ENCODE measurements at places on chromosomes 7 and 10.

- DNase-seq: no peak
Observed at GRCh38 chr7:153286763-153287162, 527.2 kb downstream of the ACTR3B start.

- no peak for DNase-seq
Observed at GRCh38 chr10:126259760-126260479, 128.4 kb downstream of the ADAM12 start.

GRCh38 chr10:79071396-79071923 is 2.7 kb downstream of the ZMIZ1 start:
- no peak for DNase-seq

DNA sequence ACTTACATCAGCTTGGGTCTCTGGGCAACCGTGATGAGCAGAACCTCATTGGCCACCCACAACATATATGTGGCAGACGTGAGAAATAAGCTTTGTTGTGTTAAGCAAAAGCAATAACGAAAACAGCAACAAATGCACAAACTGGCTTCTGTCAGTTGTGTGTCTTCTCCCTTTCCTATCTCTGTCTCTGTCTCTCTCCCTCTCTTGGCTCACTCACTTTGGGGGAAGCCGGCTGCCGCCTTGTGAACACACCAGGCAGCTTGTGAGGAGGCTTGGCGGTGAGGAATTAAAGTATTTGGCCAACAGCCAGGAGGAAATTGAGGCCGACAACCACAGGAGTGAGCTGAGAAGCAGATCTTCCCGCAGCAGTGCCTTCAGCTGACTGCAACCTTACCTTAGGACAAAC is 21.9 kb upstream of the CDCA7L start:
- DNase-seq: peak; percentile 89

DNA sequence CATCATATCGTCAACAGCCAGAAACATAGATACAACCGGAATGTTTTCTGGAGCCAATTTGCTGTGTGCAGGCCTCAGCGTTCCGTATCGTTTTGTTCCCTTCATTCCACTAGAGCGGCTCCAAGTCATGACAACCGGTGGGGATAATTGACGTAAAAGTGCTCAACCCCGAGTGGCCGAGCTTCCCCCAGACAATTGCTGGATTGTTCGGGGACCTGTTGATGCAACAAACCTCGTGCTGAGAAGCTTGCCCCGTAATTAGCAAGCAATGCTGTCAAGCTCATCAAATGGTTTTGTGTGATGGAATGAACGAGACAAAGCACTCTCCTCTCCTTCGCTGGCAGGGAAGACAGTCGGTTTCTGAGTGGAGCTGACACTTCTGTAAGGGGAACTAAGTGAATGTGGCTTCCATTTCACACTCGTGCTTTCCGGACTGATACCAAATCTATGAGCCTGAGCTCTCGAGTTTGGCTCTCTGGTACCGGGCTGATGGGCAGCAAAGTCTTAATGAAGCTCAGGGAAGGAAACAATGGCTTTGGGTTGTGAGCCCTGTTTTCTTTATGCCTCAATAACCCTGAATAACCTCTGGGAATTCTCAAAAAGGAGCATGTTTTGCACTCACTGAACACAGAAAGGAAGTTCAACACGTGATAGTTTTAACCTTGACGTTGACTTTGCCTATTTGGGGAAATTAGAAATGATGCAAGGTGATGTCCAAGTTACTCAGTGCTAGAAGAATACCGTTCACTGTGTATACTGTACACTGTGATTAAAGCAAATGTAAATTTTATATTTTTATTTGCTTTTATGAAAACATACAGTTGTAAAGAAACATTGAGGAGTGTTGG is 220.5 kb downstream of the BAMBI start:
- no peak for DNase-seq

GRCh38 chr10:124994573-124995473 is 52.9 kb downstream of the ZRANB1 start:
- DNase-seq: no peak

DNA sequence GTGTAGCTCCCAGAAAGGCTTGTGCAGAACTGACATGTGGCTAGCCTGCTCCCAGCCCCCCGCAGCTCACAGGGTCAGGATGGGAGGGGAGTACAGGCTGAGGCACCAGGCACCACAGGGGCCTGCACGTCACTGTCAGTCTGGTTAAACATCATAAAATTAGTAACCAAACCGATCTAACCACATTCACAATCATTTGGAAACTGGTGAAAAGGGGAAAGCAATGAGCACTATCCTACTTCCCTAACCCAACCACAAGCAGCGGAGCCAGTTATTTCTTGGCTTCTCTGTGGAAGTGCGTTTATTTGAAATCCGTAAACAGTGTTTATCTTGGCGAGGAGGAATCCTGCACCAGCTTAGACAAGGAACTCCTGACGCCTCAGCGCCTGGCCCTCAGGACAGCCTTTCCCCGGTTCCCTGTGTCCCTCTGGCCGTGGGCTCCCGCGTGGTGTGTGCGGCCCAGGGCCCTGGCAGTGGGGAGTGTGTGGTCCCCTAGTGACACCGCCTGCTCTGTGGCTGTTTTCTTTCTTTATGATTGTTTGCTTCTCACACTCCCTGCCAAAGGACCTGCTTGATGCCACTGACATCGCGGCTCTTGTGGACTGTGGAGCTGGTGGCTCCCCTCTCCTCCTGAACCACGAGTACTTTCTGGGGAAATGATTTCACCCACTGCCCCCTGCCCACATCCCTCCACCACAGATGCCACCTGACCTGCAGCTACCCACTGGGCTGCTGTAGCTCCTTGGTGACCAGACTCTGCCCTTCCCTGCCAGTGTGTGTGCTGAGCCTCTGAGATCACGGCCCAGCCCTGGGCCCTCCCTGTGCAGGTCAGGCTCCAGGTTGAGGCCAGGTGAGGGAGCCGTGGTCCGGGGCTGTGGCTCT is 38.0 kb downstream of the INPP5A start:
- no peak for DNase-seq

- no peak for DNase-seq
Observed at GRCh38 chr7:116918704-116919103, 34.6 kb upstream of the ST7 start.

- no peak for DNase-seq
Observed at GRCh38 chr7:94440451-94441039, 45.9 kb downstream of the COL1A2 start.

DNA sequence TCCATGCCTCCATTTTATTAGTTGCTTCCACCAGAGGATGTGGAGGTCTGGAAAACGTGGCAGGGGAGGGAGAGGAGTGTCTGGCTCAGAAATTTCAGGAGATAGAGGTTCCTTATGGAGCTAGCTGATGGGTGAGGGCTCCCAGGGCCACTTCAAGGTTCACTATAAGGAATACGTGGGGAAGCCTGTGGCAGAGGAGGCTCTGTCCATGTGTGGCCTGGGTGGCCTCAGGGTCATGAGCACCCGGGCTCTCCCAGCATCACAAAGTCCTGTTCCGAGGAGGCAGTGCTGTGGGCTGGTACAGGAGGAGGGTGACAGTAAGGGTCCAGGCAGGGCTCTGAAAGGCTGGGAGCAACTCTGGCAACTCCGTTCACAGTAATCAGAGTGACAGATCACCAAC is 24.6 kb downstream of the ARHGAP22 start:
- no peak for DNase-seq

DNA sequence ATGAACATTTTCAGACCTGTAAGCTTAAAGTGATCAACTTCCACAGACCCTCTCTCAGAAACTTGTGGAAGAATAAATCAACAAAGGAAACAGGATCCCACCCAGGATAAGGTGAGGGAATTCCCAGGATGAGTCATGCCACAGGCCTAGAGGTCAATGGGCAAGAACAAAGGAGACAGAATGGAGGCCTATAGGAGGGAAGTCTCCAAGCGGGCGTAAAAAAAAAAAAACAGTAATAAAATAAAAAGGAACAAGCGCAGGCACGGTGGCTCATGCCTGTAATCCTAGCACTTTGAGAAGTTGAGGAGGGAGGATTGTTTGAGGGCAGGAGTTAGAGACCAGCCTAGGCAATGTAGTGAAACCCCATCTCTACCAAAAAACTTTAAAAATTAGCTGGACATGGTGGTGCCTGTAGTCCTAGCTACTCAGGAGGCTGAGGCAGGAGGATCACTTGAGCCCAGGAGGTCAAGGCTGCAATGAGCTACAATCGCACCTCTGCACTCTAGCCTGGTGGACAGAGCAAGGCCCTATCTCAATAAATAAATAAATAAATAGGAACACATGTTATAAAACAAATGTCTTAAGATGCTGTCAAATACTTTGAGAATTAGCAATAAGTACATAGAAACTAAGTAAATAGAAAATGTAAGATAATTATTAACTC is 8.4 kb downstream of the SORBS1 start:
- DNase-seq: no peak

- DNase-seq: no peak
Observed at GRCh38 chr10:42543840-42544372, 94.5 kb downstream of the ZNF33B start.

- DNase-seq: no peak
Observed at GRCh38 chr7:2607122-2607922, 24.5 kb upstream of the TTYH3 start.

DNA sequence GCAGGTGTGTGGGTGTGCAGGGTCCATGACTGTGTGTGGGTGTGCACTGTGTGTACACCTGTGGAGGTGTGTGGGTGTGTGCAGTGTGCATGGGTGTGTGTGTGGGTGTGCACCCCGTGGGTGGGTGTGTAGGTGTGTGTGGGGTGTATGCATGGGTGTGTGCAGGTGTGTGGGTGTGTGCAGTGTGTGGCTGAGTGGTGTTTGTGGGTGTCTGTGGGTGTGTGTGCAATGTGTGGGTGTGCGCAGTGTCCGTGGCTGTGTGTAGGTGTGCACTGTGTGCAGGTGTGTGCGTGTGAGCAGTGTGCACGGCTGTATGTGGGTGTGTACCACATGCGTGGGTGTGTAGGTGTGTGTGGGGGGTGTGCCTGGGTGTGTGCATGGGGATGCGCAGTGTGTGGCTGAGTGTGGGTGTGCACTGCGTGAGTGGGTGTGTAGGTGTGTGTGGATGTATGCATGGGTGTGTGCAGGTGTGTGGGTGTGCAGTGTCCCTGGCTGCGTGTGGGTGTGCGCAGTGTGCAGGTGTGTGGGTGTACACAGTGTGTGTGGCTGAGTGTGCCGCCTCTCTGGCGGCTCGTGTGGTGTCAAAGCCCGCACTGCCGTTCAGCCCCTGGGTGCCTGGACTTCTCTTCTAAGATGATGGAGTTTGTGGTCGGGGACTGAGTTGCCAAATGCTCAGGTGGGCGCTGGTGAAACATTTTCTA is 208.3 kb downstream of the DNAJB6 start:
- DNase-seq: no peak

DNA sequence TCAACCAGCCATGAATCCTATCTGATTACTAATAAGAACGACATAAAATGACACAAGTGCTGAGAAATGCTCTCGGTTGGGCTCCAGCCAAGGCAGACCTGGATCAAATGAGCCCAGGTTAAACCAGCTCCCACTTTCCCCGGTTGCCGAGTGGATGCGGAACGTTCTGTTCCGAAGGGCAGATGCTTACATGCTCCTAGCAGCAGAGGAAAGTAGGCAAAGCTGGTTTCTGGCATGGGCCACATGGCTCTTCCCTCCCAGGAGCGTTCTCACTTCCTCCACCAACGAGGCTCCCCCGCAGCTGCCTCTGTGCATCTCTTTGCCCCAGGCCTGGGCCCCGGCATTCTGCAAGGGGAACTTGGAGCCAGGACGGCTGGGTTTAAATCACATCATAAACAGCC is 61.8 kb upstream of the SDK1 start:
- DNase-seq: no peak

- DNase-seq: no peak
Observed at GRCh38 chr7:47298636-47299035, 283.3 kb downstream of the TNS3 start.

DNA sequence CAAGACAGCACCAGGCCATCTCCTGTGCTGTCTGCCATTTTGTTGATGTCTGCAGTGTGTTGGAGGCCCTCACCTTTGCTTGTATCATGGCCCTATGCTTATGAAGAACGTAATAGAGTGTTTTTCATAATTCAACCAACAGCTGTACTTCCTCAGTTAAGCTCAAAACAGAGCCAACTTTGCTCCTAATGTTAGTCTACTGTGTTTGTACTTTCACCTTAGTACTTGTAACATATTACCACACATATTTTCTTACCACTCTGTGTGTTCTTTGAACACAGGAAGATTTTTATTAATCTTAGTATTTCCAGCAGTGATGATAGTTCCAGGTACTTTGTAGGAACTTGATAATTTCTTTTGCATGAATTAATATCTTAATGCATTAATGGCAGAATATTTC is 5.9 kb downstream of the ZNF33A start:
- no peak for DNase-seq

DNA sequence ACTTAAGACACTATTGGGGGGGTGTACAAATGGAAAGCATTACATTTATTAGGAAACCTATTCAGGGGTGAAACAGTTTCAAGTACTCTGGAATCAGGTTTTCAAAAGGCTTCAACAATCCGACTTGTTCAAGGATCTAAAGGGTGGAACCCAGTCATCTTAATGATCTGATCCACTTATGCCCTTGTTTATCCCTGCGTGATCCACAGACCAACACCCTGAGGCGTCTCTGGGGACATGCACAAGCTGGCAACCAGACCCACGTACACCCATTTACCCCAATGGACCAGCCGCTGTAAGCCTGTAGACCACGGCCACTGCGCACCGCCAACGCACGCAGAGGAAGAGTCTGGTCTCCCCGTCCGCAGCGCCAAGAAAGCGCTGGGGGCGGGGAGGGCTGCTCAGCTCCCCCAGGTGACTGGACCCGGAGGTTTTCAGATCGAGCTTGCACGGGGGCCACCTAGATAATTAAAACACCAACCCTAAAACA is 13.4 kb downstream of the HNRNPF start:
- peak; percentile 90 for DNase-seq

- DNase-seq: no peak
Observed at GRCh38 chr10:27372095-27372494, 131.5 kb upstream of the ACBD5 start.

DNA sequence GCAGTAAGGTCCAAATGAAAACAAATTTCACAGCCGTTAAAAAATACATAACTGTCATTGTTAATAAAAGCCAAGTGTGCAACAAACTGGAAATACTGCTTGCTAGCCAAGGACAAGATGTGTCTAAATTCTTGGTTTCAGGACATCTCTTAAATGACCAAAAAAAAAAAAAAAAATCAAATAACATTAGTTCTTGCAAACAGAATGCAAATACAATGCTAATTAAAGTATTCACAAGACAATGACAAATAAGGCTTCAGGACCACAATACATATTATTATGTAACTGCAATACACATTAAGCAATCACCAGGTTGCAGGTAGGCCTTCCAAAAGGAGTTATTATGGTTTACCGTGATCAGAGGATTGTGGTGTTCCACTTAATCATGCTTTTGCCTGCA is 3.6 kb downstream of the ARHGAP21 start:
- DNase-seq: peak; percentile 6

- DNase-seq: no peak
Observed at GRCh38 chr10:49418328-49418727, 22.4 kb upstream of the DRGX start.

Data from NCI-H82 (cell line).